ENCODE measurements at places on chromosomes 6 and 20.

DNA sequence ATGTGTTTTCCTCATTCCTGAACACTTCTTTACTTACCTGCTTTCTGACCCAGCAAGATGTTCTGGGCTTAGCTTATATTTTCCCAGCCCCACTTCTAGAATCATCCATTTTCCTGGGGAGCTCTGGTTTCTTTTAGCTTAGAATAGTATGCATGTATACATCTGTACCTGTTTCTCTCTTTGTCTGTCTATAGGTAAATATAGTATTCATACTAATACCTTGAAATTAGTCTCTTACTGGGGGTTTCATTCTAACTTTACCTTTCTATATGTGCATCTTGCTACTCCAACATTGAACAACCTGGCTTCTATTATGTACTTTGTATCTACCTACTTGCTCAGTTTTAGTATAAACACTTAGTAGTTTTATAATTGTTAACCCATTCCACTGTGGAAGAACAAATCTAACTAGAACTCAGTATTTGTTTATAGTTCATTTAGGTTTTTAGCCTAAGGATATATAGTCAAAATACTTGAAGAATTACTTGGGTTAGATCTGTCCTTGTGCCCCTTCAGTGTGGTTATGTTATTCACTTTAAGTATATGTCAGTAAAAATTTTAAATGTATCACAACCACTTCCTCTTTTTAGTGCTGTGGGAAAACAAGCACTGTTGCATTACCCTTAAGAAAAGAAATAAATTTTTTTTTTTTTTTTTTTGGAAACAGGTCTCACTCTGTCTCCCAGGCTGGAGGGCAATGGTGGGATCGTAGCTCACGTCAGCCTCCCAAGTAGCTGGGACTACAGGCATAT is 54.0 kb downstream of the ASXL1 start:
- DNase-seq, result no peak

- DNase-seq, result no peak
These were observed 523.0 kb upstream of the FLRT3 start for GRCh38 chr20:14860410-14860814.

- DNase-seq, result no peak
These were observed 25.6 kb downstream of the GFOD1 start for GRCh38 chr6:13461805-13462204.

GRCh38 chr6:34491091-34491430 is 25.2 kb downstream of the PACSIN1 start:
- no peak for DNase-seq

DNA sequence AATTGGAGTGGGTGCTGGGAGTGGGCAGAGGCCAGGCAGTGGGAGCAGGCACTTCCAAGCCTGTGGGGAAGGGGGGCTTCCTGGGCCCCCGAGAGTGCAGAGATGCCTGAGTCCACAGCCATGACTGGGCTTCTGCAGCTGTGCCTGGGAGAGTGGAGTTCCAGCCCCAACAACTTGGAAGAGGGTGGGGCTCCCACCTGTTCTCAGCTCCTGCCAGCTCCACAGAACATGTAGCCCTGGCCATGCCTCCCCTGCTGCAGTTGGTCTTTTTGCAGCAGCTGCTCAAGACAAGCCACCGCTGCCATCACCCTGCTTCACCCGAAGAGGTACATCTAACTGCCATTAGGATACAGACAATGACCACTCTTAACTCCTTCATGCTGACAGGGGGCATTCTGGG is 1092.3 kb downstream of the KHDRBS2 start:
- DNase-seq, result no peak
